Aorta (tissue), 5 donors: ENCODE measurements at places on chromosomes 2 and 18. TPM values are rescaled to one million over a fixed set of nuclear protein-coding genes. Genes with fewer than 3 reads are reported as not detected.

DNA sequence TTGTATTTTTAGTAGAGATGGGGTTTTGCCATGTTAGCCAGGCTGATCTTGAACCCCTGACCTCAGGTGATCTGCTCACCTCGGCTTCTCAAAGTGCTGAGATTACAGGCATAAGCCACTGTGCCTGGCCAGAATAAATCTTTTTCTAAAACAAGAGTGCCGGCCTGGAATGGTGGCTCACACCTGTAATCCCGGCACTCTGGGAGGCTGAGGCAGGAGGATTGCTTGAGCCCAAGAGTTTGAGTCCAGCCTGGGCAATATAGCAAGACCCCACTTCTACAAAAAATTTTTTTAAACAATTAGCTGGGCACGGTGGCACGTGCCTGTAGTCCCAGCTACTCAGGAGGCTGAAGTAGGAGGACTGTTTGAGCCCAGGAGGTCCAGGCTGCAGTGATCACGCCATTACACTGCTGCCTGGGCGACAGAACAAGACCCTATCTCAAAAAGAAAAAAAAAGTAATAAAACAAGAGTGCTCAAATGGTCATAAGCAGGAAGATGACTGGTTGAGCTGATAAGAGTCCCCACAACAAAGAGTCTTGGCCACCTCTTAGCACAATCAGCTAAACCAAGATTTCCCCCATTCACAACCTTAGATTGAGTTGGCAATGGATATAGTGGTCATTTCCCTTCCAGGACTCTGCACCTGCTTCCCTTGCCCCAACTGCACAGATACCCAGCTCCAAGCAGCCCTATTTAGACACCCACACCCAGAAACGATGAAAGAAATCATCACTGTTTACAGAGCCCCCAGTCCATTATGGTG lies 5.8 kb upstream of the UCN start:
- no peak overlapping the region for H3K27ac ChIP-seq
- H3K4me3 ChIP-seq: no peak overlapping the region
- no peaks in the 10 kb centered on the region for H3K36me3 ChIP-seq
- no peaks in the 10 kb centered on the region for H3K4me1 ChIP-seq

- H3K4me1 ChIP-seq: peaks cover 4% of the 10 kb centered on the region
- no peak overlapping the region for H3K4me3 ChIP-seq
- DNase-seq: no peak
- no peak overlapping the region for H3K27ac ChIP-seq
- H3K27me3 ChIP-seq: no peaks in the 10 kb centered on the region
Observed at GRCh38 chr18:35024965-35025364, 16.2 kb upstream of the MAPRE2 start.

- H3K36me3 ChIP-seq: no peaks in the 10 kb centered on the region
- no peaks in the 10 kb centered on the region for H3K27me3 ChIP-seq
- no peak overlapping the region for H3K4me3 ChIP-seq
- no peak for DNase-seq
- H3K27ac ChIP-seq: no peak overlapping the region
- no peaks in the 10 kb centered on the region for H3K4me1 ChIP-seq
Observed at GRCh38 chr2:198471291-198471690, 666.9 kb downstream of the PLCL1 start.

DNA sequence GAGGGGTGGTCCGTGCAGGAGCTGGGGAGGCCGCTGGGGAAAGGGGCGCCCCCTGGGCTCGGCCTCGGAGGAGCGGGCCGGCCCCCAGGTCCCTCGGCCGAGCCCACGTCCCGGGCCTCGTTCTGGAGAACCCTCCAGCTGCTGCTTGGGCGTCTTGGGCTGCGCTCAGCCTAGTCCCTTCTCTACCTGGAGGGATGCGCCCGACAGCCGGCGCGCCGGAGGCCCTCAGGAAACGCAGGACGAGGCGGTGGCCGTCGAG lies 293 bp upstream of the D2HGDH start:
- no peaks in the 10 kb centered on the region for H3K27me3 ChIP-seq
- no peak overlapping the region for H3K4me3 ChIP-seq
- no peak for DNase-seq
- H3K4me1 ChIP-seq: no peaks in the 10 kb centered on the region

GRCh38 chr2:196182439-196183171 lies 11.2 kb upstream of the STK17B start:
- H3K36me3 ChIP-seq: no peaks in the 10 kb centered on the region
- no peak overlapping the region for H3K4me3 ChIP-seq
- no peak overlapping the region for H3K27ac ChIP-seq
- H3K4me1 ChIP-seq: no peaks in the 10 kb centered on the region

- no peaks in the 10 kb centered on the region for H3K36me3 ChIP-seq
- H3K27ac ChIP-seq: no peak overlapping the region
- no peaks in the 10 kb centered on the region for H3K27me3 ChIP-seq
- no peak for DNase-seq
Observed at GRCh38 chr2:186523791-186524190, 37.7 kb downstream of the ZC3H15 start.

- no peaks in the 10 kb centered on the region for H3K36me3 ChIP-seq
- H3K27ac ChIP-seq: no peak overlapping the region
- H3K4me1 ChIP-seq: no peaks in the 10 kb centered on the region
Observed at GRCh38 chr2:228144961-228145360, 36.5 kb downstream of the SPHKAP start.

DNA sequence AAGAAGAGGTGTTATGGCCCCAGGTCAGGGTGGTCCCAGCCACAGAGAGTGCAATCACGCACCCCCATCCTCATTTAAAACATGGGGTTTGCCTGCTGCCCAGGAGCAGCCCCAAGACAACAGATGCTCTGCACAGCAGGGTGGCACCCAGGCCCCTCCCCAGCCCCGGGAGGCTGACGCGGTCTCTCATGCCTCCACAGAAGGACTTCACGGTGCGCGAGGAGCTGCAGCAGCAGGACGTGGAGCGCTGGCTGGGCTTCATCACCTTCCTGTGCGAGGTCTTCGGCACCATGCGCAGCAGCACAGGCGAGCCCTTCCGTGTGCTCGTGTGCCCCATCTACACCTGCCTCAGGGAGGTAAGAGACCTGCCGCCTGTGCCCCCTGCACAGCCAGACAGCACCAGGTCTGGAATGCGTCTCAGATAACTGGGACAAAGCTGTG lies 133.7 kb downstream of the SMAD7 start:
- DNase-seq: peak; percentile 63
- H3K4me1 ChIP-seq: no peaks in the 10 kb centered on the region
- peaks cover 4% of the 10 kb centered on the region for H3K36me3 ChIP-seq
- no peak overlapping the region for H3K27ac ChIP-seq
- no peaks in the 10 kb centered on the region for H3K27me3 ChIP-seq
- H3K4me3 ChIP-seq: no peak overlapping the region

DNA sequence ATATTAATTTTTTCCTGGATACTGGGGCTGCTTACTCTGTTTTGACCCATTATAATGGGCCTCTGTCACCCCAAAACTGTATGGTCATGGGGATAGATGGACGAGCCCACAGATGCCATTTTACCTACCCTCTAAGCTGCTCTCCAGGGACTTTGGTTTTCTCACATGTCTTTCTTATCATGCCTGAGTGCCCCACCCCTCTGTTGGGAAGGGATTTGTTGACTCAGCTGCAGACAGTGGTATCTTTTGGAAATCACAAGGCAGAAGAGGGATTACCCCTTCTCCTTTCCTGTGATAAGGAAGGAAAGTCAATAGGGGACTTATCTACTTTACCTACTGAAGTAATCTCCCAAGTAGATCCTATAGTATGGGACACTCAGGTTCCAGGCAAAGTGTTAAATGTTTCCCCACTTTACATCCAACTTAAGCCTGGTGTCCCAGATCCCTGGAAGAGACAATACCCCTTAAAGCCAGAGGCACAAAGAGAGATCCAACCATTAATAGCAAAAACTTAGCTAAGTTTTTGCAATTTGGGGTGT lies 182.7 kb downstream of the RNF152 start:
- no peaks in the 10 kb centered on the region for H3K4me1 ChIP-seq
- no peak overlapping the region for H3K27ac ChIP-seq
- H3K27me3 ChIP-seq: no peaks in the 10 kb centered on the region

Gene CRIM1
- total RNA-seq: 727 TPM

Gene SAG
- total RNA-seq: not detected

Gene MFSD6
- total RNA-seq: 20.4 TPM
